ENCODE measurements at places on chromosomes 6 and 20.

DNA sequence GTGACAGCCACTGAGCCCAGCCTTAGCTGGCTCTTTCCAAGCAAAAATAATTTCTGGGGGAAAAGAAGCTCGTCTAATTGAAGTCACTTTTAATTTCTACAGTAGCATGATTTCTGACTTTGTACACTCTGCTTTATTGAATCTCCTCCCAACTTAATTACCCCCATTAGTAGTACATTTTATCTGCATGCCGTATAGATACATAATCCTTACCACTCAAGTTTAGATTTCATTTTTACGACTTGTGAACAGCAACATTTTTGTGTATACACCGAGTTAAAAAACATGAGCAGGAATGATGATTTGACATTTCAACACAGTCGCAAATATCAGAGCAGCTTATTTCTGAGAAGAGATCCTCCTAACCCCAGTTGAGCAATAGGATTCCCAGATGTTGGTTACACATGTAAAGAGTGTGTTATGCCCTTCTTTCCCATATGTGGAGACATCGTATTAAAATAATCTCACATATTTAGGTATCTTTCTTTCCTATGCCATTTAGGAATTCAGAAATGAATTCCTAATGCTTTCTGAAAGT lies 127.3 kb upstream of the MTHFD1L start:
- DNase-seq = no peak
- H3K4me3 ChIP-seq = no peak overlapping the region
- peaks cover 5% of the 10 kb centered on the region for H3K36me3 ChIP-seq
- no peak overlapping the region for H3K27ac ChIP-seq

DNA sequence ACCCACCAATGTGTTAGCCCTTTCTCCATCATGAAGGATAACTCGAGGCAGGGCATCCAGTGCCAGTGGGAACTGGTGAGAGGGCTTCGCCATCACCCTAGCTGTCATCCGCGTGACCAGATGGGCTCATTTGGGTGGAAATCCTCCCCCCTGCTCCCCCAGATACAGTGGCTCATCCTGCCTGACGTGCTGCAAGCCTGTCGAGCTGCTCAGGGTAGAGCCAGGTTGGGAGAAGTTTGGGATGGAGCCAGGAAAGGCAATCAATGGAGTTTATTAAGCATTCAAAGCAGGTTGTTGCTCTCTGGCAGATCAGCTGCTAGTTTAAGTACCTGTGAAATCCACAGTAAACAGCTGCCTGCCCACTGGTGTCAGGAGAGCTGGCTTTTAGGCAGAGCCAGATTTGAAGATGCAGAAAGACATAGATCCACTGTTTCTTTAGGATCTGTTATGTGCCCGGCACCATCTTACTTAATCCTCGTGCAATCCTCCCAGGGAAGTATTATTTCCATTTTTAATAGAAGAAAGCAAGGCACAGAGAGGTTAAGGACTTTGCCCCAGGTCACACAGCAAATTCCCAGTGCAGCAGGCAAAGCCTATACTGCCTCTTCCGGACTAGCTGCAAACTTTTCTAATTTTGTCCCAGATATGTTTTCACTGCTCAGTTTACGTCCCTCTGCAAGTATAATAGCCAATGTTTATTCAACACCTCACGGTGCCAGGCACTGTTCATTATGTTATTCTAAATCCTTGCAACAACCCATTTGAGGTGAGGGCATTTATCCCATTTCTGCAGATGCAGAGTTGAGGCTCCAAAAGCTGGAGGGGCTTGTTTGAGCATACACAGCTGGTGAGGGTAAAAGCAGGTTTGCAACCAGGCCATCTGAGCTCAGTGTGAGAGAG lies 54.1 kb upstream of the KCNG1 start:
- H3K4me1 ChIP-seq = peaks cover 15% of the 10 kb centered on the region
- H3K36me3 ChIP-seq = no peaks in the 10 kb centered on the region
- H3K4me3 ChIP-seq = no peak overlapping the region

- no peaks in the 10 kb centered on the region for H3K27me3 ChIP-seq
- no peak overlapping the region for H3K27ac ChIP-seq
- H3K4me1 ChIP-seq = peaks cover 4% of the 10 kb centered on the region
- H3K36me3 ChIP-seq = peaks cover 35% of the 10 kb centered on the region
Measured at GRCh38 chr20:1918491-1919165, 23.4 kb downstream of the SIRPA start.

DNA sequence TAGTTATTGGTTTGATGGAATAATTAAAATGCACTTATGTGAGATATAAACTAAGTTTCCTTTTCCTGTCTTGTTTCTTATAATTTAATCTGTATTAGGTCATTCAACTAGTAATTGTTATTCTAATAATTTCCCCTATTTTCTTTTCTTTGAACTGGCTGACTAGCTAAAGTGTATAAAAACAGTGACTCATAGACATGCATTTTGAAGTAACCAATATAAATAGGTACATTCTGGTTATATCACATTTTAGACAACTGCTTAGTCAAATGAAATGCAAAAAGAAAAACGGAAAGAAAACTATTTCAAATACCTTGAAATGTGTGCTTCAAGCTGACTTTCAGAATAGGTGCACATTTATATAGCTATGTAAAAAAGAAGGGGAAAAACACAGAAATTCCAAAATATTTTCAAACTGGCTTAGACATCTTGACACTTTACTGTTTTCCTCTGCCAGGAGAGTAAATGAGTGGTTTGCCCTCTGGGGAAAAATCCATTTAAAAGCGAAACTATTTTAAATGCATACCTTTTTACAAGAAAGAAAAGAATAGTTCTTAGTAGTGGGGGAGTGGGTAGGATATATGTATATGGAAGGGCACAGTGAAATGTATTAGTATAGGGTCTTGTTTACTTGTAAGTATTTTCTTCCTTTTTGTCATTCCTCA lies 28.3 kb downstream of the KCNQ5 start:
- H3K36me3 ChIP-seq = no peaks in the 10 kb centered on the region
- no peaks in the 10 kb centered on the region for H3K4me1 ChIP-seq
- H3K27ac ChIP-seq = no peak overlapping the region
- no peak for DNase-seq

- H3K27ac ChIP-seq = no peak overlapping the region
- no peaks in the 10 kb centered on the region for H3K27me3 ChIP-seq
- H3K4me1 ChIP-seq = no peaks in the 10 kb centered on the region
- H3K4me3 ChIP-seq = no peak overlapping the region
Measured at GRCh38 chr6:85585741-85586140, 7.9 kb downstream of the SNX14 start.

- H3K36me3 ChIP-seq = no peaks in the 10 kb centered on the region
- no peak overlapping the region for H3K27ac ChIP-seq
- no peaks in the 10 kb centered on the region for H3K27me3 ChIP-seq
- no peak overlapping the region for H3K4me3 ChIP-seq
- no peak for DNase-seq
- H3K4me1 ChIP-seq = no peaks in the 10 kb centered on the region
Measured at GRCh38 chr6:118959903-118960302, 24.9 kb upstream of the MCM9 start.

DNA sequence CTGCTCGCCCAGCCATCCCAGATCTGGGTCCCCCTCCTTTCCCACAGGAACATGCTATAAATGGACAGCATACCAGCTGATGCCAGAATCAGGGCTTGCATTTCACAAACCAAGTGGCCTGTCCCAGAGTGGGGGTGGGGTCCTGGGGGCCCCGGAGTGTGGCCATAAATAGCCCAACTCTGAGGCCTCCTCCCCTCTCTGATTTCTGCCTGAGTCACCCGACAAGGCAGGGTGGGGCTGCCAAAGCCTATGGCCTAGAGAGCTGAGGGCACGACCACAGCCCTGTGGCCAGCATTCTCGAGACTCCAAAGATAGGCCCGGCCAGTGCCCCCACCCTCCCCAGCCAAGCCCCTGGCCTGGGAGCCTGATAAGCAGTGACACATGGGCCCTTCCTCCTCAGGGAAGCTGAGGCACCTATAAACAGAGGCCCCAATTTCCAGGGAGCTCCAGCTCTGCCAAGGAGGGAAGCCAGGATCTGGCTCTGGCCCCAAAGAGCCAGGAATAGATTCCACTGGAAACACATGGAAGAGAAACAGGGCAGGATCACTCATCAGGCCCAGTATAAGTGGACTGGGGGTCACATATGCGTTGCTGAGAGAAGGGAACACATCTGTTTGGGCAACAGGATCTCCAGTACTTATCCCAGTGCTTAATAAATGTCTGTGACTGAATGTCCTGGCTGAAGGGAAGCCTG lies 20.3 kb downstream of the SNTA1 start:
- no peaks in the 10 kb centered on the region for H3K4me1 ChIP-seq
- DNase-seq = no peak
- no peaks in the 10 kb centered on the region for H3K27me3 ChIP-seq
- H3K36me3 ChIP-seq = peaks cover 30% of the 10 kb centered on the region

- H3K27ac ChIP-seq = no peak overlapping the region
- no peaks in the 10 kb centered on the region for H3K4me1 ChIP-seq
- H3K4me3 ChIP-seq = no peak overlapping the region
Measured at GRCh38 chr6:32761072-32761471, 2.3 kb downstream of the HLA-DQB2 start.

GRCh38 chr6:13452346-13453117 lies 34.9 kb downstream of the GFOD1 start:
- H3K27me3 ChIP-seq = no peaks in the 10 kb centered on the region
- H3K4me3 ChIP-seq = no peak overlapping the region
- peaks cover 29% of the 10 kb centered on the region for H3K4me1 ChIP-seq
- DNase-seq = no peak
- H3K36me3 ChIP-seq = peaks cover 5% of the 10 kb centered on the region

DNA sequence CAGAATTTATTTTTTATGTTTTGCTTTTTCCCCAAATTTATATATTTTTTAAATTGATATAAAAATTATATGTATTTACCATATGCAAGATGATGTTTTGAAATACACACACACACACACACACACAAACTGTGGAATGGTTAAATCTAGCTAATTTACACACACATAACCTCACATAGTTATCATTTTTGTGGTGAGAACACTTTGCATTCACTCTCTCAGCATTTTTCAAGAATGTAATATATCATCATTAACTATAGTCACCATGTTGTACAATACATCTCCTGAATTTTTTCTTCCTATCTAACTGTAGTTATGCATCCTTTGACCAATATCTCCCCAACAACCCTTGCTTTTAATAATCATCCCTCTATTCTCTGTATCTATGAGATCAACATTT lies 52.2 kb downstream of the GFRAL start:
- H3K27ac ChIP-seq = no peak overlapping the region
- H3K36me3 ChIP-seq = no peaks in the 10 kb centered on the region

GRCh38 chr6:33658982-33659689 lies 38.0 kb downstream of the ITPR3 start:
- no peak overlapping the region for H3K27ac ChIP-seq
- no peaks in the 10 kb centered on the region for H3K36me3 ChIP-seq
- DNase-seq = no peak

GRCh38 chr20:24662752-24663365 lies 193.4 kb downstream of the SYNDIG1 start:
- H3K27ac ChIP-seq = no peak overlapping the region
- no peak overlapping the region for H3K4me3 ChIP-seq
- H3K4me1 ChIP-seq = peaks cover 51% of the 10 kb centered on the region

DNA sequence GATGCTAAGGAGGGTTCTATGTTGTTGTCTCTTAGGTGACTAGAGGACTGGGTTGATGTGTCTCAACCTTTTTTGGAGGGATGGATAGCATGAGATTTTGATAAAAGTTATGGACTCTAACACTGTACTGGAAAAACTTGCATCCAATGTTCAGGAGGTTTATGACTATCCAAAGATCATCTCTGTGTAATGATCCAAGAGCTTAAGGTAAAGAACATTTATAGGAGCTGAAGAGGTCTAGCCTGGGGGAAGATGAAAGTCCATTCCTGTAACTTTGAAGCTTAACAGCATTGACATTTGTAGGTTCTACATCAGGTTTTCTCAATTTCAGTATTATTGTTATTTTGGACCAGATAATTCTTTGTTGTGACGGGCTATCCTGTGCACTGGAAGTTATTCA lies 48.9 kb downstream of the ESF1 start:
- H3K36me3 ChIP-seq = peaks cover 14% of the 10 kb centered on the region
- H3K27ac ChIP-seq = no peak overlapping the region
- no peaks in the 10 kb centered on the region for H3K4me1 ChIP-seq
- no peak for DNase-seq

DNA sequence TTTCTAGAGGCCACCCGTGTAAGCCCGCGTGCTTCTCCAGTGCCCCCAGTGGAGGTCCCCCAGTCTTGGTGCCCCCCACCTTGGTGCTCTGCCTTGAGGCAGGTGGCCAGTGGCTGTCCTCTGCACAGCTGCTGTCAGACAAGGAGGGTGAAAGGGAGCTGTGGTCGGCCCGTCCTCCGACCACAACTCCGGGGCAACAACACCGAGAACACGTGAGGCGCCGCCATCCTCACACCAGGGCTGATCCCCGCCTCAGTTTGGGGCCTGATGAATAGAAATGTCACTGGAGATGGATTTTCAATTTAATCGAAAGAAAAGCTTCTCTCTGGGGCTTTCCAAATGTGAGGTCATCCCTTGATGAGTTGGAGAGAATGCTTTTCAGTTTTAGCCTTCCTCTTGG lies 304.6 kb downstream of the CDH4 start:
- no peak for DNase-seq
- H3K27me3 ChIP-seq = no peaks in the 10 kb centered on the region
- H3K27ac ChIP-seq = no peak overlapping the region
- no peak overlapping the region for H3K4me3 ChIP-seq
- H3K4me1 ChIP-seq = peaks cover 18% of the 10 kb centered on the region
- peaks cover 2% of the 10 kb centered on the region for H3K36me3 ChIP-seq

DNA sequence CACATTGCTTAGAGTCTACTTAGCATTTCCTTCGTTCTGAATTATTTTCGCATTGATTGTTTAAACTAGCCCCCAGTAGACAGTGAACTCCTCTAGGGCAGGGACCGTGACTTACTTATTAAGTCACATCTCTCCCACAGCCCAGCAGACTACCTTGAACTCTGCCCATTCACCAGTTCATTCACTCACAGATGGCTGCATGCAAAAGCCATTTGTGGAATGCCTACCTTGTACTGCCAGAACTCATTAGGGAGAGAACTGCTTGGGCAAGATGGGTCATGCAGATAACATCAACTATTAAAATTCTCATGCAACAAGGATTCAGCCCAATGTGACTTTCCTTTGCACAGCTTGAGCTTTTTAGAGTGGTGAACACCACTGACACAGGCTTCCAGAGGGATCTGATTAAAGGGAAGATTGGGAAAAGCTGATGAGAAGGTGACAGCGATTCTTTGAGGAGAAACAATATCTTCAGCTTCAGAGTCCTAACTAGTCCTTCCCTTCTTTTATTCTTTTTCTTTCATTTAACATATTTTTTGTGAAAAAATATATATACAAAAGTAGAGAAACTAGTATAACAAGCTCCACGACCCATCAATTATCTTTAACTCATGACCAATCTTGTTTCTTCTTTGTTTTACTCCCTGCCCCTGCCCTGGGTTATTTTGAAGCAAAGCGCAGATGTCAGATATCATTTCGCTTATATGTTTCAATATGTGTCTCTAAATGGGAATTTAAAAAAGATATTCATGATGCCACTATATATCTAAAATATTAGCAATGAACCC lies 273.9 kb downstream of the CDC5L start:
- H3K4me1 ChIP-seq = peaks cover 26% of the 10 kb centered on the region
- peak; percentile 32 for DNase-seq
- H3K27me3 ChIP-seq = peaks cover 8% of the 10 kb centered on the region
- H3K4me3 ChIP-seq = no peak overlapping the region
- no peaks in the 10 kb centered on the region for H3K36me3 ChIP-seq

GRCh38 chr6:108587258-108588059 lies 26.7 kb downstream of the FOXO3 start:
- no peak overlapping the region for H3K4me3 ChIP-seq
- no peak for DNase-seq
- H3K27ac ChIP-seq = peak overlapping the region; percentile 26

Data from spinal cord (tissue), 10 donors.